ENCODE measurements at places on chromosomes 3 and 15.

DNA sequence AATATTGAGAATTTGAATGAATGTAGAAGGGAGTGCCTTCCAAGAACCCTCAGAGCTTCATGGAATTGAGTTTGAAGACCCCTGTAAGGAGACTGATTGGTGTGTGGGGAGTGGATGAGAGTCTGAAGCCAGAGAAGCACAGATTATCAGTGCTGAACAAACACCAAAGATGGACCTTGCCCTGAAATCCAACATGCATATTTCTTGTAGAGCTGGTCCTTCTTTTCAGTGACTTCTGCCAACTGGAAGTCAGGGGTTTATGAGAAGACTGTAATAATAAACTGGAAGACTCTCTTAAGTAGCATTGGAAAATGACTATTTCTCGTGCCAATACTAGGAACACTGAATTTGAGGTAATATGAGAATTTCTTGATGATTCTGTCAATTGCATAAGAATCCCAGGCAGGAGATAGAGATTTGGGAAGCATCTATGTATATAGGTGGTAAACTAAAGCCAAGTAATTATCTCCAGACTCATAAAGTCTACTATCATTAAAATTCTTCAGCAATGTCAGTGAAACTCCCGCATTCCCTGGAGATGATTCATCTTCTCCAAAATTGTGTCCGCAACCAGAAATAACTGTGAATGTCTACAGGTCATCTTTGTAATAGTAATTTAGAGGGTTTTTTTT is 213.8 kb downstream of the IL5RA start:
- DNase-seq: no peak

- DNase-seq: no peak
Measured at GRCh38 chr3:87495938-87496337, 219.6 kb upstream of the POU1F1 start.

DNA sequence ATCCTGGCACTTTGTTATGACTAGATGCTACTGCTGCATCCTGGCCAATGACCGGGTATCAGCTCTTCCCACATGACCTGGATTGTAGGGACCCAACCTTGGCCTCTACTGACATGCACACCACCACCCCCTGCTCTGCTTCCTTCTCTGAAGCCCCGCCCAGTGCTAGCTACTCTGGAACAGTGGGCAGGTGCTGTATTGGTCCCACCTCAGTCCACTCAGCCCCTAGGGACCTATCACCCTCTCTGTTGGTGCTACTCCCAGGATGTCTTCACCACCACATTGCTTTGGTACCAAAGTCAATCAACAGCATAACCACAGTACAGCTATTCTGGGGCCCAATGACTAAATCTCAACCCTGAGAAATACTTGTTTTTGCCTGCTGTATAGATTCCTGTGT is 170.2 kb upstream of the PRICKLE2 start:
- no peak for DNase-seq

- no peak for DNase-seq
Measured at GRCh38 chr15:62649793-62650420, 392.6 kb upstream of the TPM1 start.

GRCh38 chr3:88209356-88209755 is 59.6 kb downstream of the C3orf38 start:
- DNase-seq: no peak

DNA sequence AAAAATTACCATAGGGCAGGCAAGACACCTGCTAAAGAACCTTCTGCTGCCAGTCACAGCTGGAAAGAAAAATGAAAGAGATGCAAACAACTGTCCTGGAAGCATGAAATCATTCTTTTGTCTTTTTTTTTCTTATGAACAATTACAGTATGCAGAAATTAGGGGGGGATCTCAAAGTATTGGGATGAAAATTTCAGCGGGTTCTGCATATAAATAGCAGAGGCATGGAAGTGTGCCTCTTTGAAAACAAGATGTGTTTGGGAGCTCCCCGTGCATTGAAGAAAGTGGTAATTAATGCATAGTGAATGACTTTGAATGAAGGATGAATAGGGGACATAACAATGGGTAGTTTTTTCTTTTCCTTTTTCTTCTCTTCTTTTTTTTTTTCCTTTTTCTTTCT is 431.2 kb downstream of the SOX2 start:
- DNase-seq: no peak

GRCh38 chr15:69758810-69759790 is 306.5 kb downstream of the RPLP1 start:
- DNase-seq: no peak

GRCh38 chr3:128775906-128776542 is 50.0 kb downstream of the RAB7A start:
- DNase-seq: no peak

DNA sequence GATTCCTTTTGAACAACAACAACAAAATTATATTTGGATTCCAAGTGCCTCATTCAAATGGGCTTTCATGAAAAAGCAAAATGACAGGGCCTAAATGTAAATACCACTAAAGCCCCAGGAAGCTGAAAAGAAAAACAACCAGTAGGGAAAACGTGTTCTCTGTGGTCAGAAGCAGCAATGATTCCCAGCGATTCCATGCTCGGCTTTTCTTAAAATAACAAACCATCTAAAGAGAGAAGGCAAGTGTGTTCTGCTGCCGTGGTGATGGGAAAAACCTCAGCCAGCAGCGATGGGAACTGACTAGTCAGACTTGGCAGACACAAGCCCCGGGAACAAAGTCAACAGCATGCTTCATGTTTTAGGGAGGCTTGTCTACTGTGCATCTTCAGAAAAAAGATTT is 153.6 kb downstream of the TNIK start:
- peak; percentile 79 for DNase-seq

All from amygdala (tissue), 56 donors.